Epithelial cell of prostate (primary cell): ENCODE measurements at places on chromosomes 1 and 21.

GRCh38 chr1:3453891-3454810, at the start of gene ARHGEF16:
Gene ARHGEF16 (plus strand): TSS chr1:3454665. CDS start chr1:3463085, 8,420 bp downstream.
- no peak for DNase-seq

DNA sequence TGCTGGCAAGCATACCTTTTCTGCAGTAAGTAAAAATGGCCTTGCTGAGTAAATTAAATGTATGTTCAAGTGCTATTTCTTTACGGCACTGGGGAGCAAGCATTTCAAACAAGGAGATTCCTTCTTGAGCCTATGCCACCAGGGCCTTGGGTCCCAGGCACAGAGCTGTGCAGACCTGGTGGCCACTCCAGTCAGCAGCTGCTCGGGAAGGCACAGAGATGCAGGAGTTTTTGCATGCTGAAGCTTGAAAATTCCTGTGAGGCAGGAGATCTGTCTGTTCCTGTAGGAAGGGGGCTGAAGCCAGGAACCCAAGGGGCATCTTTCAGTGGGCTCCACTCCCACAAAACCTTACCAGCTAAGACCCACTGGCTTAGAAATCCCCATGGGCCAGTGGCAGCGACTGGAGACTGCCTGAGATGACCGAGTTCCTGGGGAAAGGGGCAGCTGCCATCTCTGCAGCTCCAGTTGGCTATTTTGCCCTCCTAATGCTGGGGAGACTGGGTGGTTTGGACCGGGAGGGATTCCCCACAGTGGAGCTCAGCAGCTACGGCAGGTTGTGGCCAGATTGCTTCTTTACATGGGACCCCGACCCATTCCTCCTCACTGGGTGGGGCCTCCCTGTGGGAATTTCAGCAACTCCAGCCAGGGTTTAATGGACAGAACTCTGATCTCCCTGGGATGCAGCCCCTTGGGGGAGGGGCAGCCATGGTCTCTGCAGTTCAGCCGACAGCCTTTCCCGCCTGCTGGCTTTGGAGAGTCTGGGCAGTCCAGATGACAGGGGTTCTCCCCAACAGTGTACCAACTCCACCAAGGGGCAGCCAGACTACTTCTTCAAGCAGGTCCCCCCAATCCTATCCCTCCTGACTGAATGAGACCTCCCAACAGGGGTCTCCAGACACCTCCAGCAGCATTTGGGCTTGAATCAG, 8.4 kb upstream of the PGBD2 start:
- DNase-seq = no peak

- DNase-seq = no peak
These were observed 25.4 kb upstream of the S100A7 start for GRCh38 chr1:153485863-153486262.

DNA sequence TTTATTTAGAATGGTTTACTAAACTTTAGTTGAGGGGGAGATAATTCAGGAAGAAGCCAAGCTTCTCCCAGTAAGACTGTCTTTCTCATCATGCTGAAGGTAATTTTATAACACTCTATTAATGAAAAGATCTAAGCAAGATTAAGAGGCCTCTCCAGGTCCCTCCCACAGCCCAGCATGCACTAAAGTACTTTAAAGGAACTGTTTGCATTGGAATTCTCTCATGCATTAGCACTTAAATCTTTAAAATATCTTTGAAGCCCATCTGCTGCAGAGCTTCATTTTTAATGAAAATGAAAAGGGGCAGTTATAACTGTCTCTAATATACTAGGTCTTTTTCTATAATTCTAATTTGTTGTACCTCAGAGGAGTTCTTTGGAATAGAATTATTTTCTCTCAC, 1379.1 kb upstream of the ADGRL4 start:
- no peak for DNase-seq

GRCh38 chr1:167905671-167906070, 8.3 kb downstream of the ADCY10 start:
- DNase-seq = no peak

DNA sequence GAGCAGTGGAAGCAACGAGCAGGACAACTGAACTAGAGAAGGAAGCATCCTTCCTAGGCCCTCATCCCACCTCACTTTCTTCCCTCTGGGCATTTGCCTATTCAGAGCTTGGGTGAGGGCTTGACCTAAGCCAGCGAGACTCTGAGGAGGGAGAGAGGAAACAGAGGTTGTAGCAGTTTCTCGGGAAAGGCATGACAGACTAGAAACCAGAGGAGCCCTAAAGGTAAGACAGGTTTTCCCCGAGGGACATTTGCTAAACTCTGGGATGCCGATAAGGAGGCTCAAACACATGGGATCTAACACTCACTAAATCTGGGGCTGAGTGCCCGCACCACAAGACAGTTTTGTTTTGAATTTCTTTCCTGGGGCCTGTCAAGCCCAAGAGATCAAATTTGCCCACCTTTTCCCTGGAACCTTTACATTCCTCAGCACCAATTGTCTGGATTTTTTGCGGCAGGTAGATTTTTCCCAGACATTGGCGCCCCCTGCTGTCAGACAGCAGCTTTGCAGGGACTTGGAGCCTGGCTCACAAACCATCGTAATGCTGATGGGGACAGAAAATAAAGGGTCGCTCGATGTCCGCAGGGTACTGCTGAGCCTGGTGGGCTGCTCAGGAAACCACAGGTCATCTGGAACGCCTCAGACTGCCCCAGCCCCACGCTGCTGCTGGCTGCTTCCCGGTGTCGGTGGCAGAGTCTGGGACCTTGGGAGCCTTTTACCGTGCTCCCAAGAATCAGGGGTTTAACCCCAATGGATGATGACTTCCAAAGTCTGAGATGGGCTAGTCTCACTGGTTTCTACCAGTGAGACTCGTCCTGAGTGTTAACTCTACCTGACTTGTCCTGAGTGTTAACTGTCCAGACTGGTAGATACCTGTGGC, 23.4 kb upstream of the TSPAN2 start:
- no peak for DNase-seq

DNA sequence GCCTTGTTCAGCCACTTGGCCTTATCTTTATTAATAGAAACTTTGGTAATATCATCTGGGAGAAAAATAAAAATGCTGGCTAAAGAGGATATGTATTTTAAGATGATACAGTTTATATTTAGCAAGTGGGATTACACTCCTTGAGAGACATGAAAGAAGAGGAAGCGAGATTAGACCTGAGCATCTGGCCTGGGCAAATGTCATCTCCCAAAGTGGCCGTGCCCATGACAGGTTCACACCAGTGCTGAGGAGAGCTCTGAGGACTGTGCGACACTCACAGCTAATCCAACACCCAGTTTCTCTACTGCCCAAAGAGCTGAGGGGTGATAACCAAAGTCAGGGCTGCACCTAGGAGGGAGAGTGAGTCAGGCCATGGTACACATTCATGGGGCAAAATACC, 121.7 kb upstream of the DUSP10 start:
- no peak for DNase-seq

DNA sequence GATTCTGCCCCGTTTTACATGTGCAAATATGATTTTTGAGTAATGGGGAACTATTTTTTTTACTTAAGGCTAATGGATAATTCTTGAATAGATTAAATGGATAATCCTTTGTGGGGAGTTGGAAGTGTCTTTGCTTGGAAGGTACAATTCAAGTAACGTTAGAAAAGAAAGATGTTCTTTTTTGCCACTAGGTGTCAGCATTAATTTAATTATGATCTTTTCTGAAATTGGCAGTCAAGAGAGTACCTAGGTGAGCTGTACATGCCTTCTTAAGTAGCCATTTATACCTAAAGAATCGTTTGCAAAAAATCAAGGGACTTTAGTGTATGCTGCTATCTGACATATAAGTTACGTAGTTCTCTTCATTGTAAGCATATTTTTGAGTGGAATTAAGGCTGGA, 2.2 kb downstream of the FBXO28 start:
- DNase-seq = peak; percentile 33
